ENCODE measurements at places on chromosomes 1 and 21.

DNA sequence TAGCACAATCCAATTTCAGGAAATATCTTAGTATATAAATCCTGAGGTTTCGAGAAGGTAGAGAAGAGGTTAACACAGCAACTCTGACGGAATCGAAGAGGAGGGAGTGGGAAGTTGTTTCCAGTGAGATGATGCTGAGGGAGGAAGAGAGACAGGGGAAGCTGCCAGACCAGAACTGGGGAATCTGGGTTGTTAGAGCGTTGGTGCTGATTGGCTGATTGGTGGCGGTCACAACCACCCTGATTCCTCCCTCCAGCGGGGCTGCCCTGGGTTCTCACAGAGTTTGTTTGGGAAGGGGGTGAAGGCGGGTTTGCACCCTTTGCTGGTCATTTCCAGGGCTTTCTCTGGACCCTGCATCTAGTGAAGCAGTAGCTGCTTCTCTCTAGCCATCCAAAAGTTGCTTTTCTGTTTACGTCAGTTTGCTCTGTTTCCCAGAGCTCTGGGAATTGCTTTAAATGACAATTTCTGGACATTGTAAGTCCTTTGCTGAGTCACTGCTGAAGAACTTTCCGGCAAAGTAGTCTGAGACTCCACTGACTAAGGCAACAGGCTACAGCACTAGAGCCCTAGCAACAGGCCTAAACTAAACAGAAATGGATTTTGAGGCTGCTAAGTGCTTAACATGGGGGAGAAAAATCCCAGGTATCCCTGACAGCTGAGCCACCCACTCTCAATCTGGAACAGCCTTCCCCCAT, 90.1 kb downstream of the TENT5C start:
- DNase-seq: no peak

- no peak for DNase-seq
Observed at GRCh38 chr1:236287757-236288619, 6.2 kb upstream of the ERO1B start.

GRCh38 chr21:38787461-38788274, 18.1 kb upstream of the ETS2 start:
- DNase-seq: no peak

GRCh38 chr1:9826616-9827015, 2.9 kb upstream of the CLSTN1 start:
- no peak for DNase-seq

DNA sequence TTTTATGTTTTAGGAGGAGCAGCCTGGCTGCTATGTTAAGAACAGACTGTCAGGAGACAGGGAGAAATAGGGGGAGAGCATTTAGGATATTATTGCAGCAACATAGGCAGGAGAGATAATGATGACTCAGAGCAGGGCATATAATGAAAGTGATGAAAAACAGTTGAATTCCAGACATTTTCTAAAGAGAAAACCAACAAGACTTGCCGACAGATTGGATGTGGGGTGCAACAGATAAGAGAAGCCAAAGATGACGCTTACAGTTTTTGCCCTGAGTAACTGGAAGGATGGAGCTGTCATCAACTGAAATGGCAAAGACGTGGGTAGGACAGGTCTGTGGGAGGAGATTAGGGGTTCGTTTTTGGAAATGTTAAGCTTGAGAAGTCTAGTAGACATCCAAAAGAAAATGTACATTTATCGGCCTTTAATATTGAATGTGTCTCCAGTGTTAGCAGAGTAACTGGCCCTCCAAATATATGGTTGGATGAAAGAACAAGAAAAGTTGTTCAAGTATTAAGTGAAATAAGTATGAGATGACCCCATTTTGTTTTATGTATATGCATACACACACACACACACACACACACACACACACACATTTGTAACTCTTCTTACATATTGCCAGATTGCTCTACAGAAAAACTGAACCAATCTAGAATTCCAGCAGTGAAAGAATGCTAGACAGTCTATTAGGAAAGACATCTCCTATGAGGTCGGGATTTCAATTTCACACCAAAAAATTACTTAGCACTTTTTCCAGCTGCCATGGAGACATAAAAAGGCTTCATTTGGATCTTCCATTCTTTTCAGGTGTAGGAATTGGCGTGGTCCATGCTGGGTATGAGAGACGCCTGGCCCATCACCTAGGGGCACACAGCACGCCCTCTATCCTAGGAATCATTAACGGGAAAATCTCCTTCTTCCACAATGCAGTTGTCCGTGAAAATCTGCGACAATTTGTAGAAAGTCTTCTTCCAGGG, 17.2 kb downstream of the DNAJC16 start:
- DNase-seq: no peak

DNA sequence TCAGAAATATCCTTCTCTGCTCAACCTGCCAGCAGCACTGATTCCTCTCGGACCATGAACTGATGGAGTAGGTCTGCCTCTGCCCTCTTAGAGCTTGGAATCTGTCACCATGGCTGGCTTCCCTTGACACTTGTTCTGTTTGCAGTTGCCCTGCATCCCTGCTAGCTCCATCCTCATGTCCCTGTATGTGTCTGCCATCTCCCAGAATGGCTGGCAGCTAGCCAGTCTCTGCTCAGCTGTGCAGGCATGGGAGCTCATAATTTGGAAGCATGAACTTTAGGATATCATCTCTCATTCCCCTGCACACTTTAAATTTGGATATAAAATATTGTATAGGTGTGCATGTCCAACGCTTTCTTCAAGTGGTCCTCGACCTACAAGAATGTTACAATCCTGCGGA, 95.4 kb downstream of the C1orf94 start:
- no peak for DNase-seq

GRCh38 chr1:56033321-56034037, 545.9 kb downstream of the PLPP3 start:
- no peak for DNase-seq

DNA sequence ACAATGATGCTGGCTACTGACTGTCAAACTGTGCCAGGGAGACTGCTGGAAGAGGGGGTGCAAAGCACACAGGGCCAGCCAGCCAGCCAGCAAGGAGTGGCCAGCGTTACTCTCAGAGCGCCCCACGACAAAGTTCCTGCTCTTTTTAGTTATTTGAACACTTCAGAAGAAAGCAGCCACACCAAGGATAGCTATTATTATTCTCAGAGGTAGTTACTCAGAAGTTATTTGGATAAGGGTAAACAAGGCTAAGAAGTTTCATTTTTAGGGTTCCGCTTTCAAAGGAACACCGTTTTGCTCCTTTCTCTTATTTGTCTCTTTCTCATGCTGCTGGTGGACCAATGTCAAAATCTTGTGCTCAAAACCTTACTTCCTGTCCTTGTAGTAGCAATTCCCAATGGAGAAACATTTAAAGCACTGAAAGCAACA, 59.9 kb downstream of the VANGL2 start:
- no peak for DNase-seq

GRCh38 chr1:165674599-165674998, 23.8 kb downstream of the ALDH9A1 start:
- no peak for DNase-seq

- no peak for DNase-seq
Observed at GRCh38 chr1:48547561-48548220, 75.7 kb upstream of the SPATA6 start.

DNA sequence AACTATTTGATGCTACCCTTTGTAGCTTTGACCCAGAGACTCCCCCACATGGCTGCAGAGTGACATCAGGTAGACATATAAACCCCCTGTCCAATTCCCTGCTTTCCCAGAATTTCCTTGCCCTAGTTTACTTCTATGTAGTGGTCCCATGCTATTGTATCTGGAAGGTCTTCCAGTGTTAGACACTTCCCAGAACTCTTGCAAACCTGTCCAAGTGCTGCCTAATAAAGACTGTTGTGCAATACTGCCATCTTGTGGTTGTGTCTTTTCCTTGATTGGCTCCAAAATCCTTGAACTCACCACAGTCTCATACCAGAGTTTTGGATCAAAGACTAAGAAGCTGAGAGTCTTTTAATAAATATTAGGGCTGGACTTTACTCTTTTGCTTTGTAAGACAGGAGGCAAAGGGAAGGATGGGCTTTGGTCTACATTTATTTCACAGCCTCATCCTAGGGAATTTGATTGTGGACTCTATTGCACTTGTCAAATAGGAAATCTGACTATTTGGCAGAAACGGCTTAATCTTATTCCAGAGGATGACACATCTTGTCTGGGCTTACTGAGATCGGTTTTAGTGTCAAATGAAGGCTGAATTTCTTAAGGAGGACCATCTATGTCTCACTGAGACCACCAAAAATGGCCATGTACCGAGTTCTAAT, 169.9 kb downstream of the LRRC7 start:
- DNase-seq: no peak

DNA sequence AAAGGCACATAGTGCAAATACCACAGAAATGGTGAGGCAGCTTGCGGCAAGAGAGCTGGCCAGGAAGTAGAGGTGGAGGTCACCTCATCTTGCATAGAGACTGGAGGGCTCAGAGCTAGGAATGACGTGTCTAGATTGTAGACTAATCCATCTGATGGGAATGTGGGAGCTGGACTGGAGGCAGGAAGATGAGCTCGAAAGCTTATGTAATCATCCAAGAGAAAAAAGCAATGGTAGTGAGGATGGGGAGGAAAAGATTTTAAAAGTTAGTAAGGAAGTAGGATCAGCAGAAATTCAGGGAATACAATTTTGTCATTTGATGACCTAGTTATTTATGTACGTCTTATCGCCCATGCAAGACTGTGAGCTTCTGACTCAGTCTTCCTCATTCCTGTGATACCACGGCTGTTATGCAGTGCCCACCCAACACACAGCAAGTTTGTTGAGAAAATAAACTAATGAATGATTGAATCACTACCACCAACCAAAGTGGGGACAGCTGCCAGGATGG, 123.9 kb downstream of the RRAGC start:
- DNase-seq: no peak

- DNase-seq: no peak
Observed at GRCh38 chr1:68448365-68448764, 1.4 kb downstream of the RPE65 start.

- DNase-seq: no peak
Observed at GRCh38 chr1:93546162-93546863, 98.4 kb downstream of the FNBP1L start.

- DNase-seq: no peak
Observed at GRCh38 chr1:159838715-159839114, 12.0 kb downstream of the SLAMF8 start.

DNA sequence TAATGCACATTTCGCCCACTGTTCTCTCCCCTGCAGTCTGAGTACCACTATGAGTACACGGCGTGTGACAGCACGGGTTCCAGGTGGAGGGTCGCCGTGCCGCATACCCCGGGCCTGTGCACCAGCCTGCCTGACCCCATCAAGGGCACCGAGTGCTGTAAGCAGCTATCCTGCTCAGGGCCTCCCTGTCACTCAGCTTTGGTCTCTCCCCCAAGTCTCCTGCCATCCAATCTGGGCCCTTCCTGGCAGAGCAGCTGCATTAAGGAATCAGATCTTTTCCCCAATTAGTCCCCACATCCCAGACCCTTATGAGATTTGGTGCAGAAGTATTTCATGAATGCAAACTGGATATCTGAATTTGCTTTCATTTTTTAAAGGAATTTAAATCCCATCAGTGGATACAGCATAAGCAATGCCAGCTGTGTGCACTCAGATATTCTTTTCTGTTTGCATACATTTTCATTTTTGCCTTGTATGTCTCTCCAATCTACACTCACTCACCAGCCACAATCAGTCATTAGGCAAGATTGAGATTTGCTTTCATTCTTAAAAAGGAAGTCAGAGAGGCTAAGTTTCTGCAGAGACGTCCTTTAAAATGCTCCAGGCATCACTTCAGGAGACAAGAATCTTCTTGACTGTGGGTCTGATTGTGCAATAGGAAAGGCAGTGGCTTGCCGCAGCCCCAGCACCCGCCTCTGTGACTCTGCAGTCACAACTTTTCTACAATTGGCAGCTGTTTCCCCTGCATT, 48.1 kb downstream of the ELAPOR1 start:
- DNase-seq: no peak

GRCh38 chr1:207288315-207288714, 33.2 kb upstream of the CD55 start:
- no peak for DNase-seq

DNA sequence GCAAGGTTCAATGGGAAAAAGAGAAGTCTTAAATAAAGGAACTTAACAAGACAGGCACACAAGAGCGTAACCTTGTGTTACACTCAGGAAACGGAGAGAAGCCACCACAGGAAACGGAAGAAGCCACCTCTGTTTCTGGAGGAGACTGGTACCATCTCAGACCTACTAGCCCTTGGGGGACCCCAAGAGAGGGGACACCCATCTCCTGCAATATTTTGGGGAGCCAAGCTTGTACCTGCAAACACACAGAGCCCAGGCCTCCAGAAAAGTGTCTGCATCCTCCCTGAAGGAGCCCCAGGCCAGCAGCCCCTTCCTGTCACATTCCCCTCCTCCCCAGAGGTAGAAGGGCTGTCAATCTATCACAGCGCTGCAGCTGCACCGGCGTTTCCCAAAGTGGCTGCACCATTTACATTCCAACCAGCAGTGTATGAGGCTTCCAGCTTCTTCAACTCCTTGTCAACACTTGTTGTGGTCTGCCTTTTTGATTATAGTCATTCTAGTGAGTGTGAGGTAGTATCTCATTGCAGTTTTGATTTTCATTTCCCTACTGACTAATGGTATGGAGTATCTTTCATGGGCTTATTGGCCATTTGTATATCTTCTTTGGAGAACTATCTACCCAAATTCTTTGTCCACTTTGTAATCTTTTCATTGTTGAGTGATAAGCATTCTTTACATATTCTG, 23.0 kb upstream of the PADI1 start:
- DNase-seq: no peak

GRCh38 chr1:55943012-55943411, 636.4 kb downstream of the PLPP3 start:
- DNase-seq: no peak

- DNase-seq: no peak
Observed at GRCh38 chr21:29433366-29434059, 134.8 kb downstream of the BACH1 start.

DNA sequence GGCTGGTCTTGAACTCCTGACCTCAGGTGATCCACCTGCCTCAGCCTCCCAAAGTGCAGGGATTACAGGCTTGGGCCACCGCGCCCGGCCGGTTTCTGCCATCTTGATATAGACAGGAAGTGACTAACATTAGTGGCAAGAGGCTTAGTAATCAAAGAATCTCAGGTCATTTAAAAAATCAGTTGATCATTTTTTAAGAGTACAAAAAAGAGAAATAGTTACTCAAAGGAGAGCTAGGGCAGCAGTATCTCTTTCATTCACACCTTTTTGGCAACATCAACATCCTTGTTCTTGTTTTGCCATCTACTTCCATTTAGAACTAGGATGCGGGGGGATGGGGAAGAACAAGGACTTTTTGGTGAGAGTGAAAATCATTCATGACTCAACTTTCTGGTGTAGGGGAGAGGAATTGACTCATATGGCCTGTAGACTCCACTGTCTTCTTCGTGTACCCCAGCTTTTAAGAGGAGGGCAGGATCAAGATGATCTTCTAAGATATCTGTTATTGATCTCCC, 8.8 kb downstream of the FCRLB start:
- no peak for DNase-seq

GRCh38 chr1:146012703-146013558, 8.6 kb downstream of the HJV start:
- no peak for DNase-seq

All from stimulated activated CD8-positive, alpha-beta memory T cell treated with anti-CD3 and anti-CD28 coated beads, Interleukin-15, amount 100 ng/mL, for 1 hour (primary cell).